ENCODE measurements at places on chromosomes 5 and 9.
A peak's percentile ranks its signal among the peaks of the same experiment; 100 is the strongest.

- no peak for DNase-seq
These were observed 321.5 kb downstream of the NFIB start for GRCh38 chr9:13992138-13993088.

- no peak for DNase-seq
These were observed 124.1 kb upstream of the NR5A1 start for GRCh38 chr9:124631326-124631725.

- peak; percentile 28 for DNase-seq
These were observed 171.2 kb downstream of the DOCK8 start for GRCh38 chr9:385818-386398.

DNA sequence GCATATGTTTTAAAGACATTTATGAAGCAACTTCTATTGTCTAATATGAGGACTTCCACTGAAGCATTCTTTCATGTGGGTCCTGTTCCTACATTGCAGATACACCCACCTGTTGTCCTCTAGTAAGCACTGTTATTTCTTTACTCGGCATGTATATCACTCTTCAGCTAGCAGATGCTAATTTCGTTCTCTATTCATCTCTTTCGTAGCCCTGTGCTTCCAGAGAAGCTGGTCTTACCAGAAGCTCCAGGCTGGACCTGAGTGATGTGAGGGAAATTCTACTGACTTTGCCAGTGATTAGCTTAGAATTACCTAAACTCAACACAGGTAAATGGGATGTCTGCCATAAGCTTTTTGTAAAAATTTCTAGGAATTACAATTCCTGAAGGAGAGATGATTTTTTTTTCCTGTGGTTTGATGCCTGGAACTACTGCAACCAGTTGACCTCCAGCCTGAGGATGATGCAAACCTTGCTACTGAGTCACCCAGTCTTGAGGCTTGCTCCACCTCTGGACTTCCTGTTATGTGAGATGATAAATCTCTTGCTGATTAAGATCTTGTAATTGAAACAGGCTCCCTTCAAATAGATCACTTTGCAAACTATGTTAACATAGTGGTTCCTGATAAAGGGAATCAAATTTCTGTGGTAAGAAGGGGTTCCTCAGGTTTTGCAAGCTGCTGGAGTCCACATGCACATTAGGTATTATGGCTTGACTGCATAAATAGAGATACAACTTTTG is 52.2 kb upstream of the SPINK5 start:
- DNase-seq = no peak

GRCh38 chr5:126613941-126614592 is 13.3 kb downstream of the PHAX start:
- no peak for DNase-seq

GRCh38 chr5:111262153-111262552 is 38.0 kb downstream of the CAMK4 start:
- no peak for DNase-seq

- no peak for DNase-seq
These were observed 457.5 kb downstream of the KIF4B start for GRCh38 chr5:155471027-155471426.

DNA sequence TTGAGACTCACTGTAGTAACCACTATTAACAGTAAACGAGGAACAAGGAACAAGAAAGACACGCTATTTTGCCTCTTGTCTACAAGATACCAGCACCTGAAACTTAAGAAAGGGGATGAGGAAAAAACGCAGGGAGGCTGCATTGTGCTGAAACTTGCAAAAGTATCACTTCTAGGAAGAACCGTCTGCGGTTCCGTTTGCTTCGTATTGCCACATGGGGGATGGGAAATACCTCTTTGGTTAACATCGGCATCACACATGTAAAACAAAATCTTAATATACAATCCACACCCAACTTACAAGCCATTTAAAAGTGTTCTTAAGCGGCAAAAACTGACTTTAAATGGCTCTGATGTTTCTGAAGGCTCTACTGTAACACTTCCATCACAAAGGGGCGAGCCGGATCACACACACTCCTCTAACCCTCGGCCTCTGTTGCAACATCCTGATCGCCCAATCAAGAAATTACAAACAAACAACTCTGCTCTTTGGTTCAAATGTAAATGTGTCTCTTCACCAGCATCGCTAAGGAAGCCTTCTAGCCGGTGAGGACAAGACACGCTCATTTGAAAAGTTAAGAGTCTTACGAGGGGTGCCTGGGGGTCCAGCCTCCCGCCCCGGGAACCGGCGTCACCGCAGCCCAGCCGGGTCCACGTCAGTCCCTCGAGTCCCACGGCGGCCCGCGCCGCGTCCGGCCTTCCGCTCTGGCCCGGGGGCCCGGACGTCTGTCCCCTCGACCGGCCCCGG is 621 bp downstream of the SEC16A start:
- DNase-seq = no peak

DNA sequence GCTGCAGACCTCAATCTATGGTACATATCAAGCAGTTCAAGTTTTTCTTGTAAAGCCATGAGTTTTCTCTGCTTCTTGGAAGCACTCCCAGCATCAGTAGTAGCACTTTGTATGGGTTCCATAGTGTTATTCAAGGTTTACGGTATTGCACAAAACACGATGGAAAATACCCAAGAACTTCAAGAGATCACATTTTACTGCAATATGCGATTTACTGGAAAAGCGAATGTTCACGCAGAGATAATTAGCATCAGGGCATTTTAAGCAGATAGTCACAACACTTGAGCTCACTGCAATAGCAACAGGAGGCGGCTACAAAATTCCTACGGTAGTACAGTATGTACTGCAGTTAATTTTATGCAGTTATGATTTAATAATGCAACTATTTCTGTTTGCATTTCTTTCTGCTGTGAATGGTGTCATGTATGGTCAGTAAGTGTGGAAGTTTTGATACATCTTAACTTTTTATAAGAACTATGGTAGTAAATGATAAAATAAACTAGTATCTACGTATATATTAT is 200.8 kb downstream of the SMARCA2 start:
- no peak for DNase-seq

- DNase-seq = no peak
These were observed 33.0 kb upstream of the WHRN start for GRCh38 chr9:114538241-114538640.

DNA sequence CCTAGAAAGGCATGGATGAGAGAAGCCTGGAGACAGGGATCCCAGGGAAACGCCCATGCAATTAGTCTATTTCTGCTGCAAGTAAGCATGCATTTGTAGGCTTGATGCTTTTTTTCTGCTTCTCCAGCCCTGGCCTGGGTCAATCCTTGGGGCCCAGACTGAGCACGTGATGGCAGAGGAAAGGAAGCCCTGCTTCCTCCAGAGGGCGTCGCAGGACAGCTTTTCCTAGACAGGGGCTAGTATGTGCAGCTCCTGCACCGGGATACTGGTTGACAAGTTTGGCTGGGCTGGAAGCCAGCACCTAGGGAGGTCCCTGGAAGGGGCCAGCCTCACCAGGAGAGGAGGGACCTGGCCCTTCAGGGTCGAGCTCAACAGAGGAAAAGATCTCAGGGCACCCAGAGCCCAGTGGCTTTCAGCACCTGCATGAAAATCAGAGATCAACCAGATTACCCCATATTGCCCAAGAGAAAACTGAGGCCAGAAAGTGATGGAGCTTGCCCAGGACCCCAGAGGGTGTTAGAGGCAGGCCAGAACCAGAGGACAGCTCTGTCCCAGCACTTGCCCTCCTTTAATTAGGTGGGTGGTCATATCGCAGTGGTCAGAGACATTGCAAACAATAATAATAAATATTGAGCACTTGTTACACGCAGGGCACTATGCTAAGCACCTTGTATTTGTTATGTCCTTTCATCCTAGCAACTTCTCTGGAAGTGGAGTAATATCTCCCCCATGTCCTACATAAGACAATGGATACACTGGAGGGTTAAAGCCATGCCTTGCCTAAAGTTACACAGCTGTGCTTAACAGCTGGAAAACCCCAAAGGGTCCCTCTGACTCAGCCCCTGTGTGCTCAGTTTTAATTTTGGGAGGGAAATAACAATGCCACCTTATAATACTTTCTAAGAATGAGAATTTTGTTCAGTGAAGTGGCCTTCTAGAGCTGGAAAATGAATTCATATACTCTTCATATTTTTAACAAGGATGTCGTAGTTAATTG is 67.1 kb downstream of the KLF4 start:
- DNase-seq = peak; percentile 60

GRCh38 chr9:28471261-28471660 is 898.0 kb upstream of the C9orf72 start:
- DNase-seq = no peak

DNA sequence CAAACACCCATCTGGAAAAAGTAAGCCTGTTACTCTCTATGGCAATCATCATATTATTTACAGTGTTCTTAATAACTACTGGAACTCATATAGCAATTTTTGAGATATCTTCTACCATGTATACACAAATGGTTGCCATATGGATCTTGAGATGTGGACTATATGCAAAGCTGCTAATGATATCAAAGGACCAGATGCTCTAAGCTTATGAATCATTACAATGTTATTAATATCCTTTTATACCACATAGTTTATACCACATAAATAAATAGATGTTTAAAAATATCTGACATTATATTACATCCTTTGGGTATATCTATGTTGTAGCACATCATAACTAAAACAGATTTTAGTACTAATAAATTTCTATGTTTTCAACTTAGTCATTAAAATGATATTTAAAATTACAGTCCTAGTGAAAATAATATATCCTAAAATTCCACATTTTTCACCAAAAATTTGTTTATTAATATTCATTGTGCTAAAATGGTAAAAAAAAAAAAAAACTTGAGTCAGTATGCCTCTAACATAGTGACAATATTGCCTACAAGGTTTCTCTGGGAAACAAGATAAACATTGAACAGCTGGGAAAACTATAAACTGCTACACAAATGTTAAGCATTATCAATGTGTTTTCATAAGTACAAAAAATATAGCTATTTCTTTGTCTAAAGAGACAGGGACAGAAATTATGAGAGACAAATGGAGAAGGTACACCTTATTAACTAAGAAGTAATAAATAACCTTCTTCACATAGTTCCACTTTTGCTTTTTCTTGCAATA is 85.5 kb downstream of the DTWD2 start:
- DNase-seq = no peak

DNA sequence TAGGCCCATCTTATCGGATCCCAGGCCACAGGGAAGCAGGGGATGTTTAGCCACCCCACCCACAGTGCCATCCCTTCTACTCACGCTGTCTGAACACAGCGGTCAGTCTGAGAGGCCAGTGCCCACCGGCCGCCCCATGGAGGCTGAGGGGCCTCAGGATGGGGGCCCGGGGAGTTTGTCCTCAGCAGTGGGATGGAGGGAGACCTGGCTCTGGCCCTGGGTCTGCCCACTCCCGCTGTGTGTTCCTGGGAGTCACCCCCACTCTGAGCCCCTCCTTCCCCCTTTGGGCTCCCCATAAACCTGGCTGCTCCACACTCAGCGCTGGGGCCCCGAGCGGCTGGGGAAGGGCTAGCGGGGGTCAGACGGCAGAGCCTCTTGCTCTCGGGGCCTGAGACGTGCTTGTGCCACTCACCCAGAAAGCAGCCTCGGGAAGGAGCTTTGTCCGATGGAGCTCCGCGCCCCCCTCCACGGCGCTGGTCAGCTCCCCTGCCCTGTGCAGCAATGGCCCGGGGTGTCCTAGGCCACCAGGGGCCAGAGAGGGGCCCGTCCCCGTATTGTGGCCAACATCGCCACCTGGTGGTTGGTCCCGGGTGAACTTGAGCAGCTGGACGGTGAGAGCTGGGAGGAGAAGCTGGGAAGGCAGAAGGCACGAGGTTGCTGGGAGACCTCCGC is 10.9 kb upstream of the LAMC3 start:
- peak; percentile 45 for DNase-seq

DNA sequence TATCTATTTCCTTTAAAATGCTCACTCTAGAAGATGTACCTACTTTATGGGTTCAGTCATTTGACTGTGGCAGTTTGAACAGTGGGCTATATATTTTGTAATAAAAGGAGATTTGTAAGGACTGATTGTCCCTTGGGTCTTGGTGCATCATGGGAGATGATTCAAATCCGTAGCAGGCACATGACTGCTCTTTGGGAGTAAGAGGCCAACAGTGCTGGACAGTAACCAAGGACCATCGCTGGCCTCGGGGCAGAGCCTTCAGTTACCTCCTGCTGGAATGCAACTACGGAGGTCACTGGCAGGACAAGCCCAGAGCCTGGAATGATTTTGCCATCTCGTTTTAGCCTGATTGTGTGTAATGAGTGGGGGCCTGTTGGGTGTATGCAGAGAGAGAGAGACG is 7.0 kb upstream of the MAMDC2 start:
- no peak for DNase-seq

DNA sequence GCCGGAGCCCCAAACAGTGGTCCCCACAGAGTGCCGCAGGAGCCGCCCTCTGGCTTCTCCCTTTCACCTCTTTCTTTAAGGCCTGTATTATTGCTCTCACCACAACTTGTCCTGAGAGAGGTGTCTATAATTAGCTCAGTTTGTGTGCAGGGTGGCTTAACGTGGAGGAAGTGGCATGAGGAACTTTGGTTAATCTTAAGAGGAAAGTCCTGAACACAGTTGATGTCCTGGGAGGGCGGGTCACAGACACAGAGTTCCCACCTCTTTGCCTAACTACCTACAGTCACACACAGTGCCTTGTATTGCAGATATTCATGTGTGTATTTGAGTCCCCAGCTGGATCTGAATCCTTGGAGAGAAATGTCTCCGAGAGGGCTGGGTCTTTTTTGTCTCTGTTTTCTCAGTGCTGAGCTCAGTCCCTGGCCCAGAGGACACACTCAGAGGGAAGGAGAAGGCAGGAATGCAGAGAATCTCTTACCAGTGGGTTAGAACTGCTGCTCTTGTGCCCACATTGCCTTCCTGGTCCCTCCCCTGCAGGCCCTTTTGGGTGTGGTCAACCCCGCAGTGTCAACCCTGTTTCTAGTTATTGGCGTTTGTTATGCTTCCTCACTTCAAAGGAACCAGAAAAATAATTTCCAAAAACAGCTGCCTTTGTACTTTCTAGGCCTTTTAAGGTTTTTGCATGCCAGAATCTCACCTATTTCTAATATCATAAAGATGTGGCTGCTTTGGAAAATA is 392.5 kb downstream of the KDM4C start:
- no peak for DNase-seq

GRCh38 chr9:131438190-131438589 is 44.3 kb downstream of the PRRC2B start:
- DNase-seq = peak; percentile 13

- DNase-seq = no peak
These were observed 7.4 kb downstream of the SMARCA2 start for GRCh38 chr9:2022560-2022959.

GRCh38 chr5:62431735-62432620 is 19.4 kb downstream of the IPO11 start:
- no peak for DNase-seq

GRCh38 chr9:132020820-132021510 is 58.7 kb downstream of the MED27 start:
- no peak for DNase-seq

GRCh38 chr9:962023-962422 is 14.4 kb upstream of the DMRT3 start:
- DNase-seq = no peak

DNA sequence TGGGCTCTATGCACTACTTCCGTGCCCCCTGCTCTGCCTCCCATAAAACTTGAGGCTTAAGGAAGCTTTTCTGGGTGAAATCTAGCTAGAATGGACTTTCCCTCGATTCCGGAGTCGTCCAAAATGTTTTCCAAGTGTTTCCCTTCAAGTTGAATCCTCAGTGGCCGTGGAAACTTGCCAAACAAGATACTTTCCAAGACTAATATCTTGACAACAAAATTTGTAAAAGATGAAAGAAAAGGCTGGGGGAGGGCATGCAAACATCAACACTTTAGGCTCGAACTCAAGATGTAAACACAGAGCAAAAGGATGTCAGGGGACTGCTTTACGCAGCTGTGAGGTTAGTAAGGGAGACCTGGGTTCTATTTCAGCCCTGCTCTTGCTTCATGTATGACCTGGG is 482.8 kb upstream of the KLF4 start:
- DNase-seq = no peak

- no peak for DNase-seq
These were observed 211.5 kb downstream of the GAPVD1 start for GRCh38 chr9:125472926-125473701.
